Effector memory CD4-positive, alpha-beta T cell (primary cell): ENCODE measurements at places on chromosomes 7 and 10.

GRCh38 chr7:38452681-38453108, 178.5 kb downstream of the AMPH start:
- no peak for DNase-seq

DNA sequence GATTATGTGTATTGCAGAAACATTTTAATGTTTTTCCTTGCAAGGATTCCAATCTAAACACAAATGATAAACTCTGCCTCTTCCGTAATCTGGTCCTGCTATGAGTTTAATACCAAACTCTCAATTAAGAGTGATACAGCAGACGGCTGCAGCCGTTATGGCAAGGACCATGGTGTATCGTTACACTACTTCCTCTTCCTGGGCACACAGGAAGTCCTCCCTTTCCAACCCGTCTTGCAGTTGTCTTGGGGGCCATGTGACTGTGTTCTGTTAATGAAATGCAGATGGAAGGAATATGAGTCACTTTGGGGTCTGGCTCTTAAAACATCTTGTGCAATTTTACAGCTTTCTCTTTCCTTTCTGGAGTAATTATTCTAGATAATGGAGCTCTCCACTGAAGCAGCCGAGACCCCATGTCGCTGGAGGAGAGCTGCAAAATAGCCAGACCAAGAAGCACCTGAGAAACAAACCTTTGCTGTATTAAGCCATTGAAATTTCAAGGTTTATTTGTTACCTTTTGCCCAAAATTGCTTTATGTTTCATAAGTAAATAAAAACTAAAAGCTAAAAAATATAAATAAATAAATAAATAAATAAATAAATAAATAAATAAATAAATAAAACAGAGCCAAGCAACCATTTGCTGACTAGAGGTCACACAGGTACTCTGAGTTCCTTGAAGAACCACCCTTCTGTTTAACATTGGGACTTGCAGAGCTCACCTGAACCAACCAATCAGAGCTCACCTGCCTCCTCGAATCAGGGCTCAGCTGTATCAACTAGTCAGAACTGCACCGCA, 74.7 kb downstream of the FRMPD2 start:
- DNase-seq: no peak

- DNase-seq: no peak
Measured at GRCh38 chr10:102375867-102376266, 19.6 kb upstream of the NFKB2 start.

GRCh38 chr7:102426268-102427018, 6.9 kb upstream of the ORAI2 start:
- peak; percentile 53 for DNase-seq

DNA sequence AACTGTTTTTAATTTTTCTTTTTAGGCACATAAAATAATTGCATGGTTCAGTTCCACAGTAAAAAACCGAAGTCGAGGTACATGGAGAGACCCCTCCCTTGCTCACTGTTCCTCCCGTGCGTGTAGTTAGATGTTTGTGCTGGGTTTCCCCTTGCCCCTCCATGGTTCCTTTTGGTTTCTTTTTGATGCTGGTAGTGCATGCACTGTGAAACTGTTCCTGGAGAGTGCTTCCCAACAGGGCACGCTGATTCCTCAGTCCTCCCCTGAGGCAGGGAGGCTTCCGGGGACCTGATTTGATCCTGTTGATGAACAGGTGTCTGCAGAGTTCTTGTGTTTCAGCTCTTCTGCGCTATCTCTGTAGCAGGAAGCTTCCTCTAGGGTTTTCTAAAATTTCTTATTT, 69.5 kb downstream of the ADCY1 start:
- DNase-seq: no peak

DNA sequence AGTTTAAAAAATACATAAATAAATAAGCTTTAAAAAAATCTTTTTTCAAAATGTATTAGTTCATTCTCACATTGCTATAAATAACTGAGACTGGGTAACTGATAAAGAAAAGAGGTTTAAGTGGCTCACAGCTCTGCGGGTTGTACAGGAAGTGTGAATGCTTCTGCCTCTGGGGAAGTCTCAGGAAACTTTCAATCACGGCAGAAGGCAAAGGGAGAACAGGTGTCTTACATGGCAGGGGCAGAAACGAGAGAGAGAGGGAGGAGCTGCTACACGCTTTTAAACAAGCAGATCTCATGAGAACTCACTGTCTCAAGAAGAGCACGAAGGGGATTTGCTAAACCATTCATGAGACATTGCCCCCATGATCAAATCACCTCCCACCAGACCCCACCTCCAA, 114.6 kb downstream of the DNAJC1 start:
- no peak for DNase-seq

DNA sequence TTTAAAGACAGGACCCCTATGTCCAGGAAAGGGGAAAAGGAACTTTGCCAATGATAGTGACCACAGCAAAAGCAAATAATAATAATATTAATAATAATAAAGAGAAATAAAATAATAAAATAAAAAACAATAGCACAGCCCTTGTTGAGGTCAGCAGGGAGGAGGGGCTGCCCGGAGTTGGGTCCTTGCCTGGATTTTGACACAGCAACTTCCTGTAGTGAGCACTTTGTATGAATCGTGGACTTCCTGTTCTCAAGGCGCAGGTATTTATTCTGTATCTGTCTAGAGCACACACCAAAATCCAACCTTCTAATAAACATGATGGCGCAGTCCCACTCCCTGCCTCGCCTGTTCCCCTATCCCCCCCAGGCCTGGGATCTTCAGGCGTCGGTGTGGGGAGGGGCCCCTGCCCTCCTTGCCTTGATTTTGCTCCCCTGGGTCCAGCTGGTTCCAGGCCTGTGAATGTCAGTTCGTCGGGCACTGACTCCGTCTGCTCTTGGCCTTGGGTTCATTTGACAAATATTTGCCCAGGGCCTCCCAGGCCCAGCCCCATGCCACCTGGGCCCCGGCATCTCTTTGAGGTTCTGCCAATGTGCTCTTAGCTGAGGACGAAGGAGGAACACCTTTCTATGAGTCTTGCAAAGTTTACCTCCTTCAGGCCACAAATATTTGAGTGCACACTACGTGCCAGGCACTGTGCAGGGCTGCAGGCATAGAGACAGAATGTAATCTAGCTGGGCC, 13.9 kb downstream of the TRIM8 start:
- DNase-seq: no peak

DNA sequence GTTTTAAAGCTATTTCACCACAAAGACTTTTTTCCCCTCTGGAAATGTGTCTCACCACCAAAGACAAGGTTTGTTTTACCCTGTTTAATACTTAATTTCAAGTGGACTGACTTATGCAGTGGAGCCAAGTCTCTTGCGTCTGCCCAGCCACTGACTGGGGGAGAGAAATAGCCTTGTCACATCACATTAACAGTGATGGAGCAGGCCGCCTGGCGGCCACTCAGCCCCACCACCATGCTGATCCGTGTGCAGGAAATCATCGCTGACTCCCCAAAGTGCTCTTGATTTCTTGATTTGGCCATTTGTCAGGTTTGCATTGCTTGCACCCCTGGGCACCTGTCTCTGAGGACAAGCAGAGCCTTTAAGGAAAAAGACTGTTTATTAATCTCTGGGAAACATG, 334.1 kb downstream of the GLRX3 start:
- no peak for DNase-seq

DNA sequence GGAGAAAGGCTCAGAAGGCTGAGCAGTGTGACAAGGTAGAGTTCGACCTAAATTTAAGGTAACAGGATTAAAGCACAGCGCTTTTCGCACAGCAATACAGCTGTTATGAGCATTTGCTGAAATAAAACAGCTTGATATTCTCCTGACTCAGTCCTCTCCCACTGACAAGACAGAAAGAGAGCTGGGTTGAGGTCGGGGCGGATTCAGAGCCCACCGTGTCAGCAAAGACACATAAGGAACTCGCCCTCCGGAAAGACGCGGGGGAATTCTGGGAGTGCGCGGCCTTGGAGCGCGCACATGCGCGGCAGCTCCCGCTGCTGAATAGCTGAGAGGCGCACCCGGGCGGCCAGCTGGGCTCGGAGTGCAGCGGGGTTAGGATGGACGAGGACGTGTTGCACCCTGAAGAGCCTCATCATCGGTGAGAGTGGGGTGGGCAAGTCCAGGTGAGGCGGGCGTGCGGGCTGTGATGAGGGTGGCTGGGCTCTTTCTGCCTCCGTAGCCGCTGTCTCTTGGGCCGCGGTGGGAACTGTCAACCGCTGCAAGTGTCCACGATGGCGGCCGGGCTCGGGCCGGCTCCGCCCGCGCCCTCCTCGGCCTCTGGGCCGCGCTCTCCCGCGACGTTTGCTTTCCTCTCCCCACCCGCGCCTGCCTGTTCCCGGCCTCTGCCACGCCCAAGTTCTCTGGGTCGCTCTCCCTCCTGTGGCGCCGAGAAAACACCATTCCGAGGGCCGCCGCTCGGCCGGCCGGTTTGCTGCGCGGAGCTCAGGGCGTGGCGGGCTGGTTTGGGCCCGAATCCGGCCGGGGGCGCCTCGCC, 120.6 kb downstream of the LYZL1 start:
- DNase-seq: no peak

DNA sequence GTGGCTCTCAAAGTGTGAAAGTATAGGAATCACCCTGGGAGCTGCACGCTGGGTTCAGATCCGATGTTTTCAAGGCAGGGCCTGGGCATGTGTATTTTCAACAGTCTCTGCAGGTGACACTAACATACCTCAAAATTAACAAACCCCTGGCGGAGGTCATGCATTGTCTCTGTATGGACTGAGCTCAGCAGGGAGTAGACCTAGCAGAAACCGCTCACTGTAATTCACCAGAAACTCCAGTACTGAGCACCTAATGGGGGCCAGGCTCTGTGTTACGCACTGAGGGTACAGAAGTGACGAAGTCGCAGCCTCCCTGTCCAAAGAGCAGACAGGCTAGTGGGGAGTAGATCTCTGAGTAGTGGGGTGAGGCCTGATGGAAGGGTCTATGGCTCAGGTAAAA, 5.6 kb downstream of the STRA8 start:
- no peak for DNase-seq

DNA sequence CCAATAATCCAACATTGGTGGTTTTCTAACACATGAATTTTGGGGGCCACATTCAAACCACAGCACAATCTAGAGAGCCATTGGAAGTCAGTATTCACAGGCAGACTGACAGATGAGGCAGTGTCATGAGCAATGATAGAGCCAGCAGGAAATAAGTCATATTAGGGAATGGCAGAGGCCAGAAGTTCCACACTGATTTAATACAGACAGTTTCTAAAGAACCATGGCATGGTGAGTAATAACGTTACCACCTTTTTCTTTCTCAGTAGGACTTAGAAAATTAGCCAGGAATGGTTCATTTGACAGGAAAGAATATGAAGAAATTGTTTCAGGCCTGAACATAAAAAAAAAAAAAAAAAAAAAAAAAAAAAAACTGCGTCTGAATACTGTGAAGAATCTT, 210.3 kb downstream of the GPAM start:
- DNase-seq: no peak

DNA sequence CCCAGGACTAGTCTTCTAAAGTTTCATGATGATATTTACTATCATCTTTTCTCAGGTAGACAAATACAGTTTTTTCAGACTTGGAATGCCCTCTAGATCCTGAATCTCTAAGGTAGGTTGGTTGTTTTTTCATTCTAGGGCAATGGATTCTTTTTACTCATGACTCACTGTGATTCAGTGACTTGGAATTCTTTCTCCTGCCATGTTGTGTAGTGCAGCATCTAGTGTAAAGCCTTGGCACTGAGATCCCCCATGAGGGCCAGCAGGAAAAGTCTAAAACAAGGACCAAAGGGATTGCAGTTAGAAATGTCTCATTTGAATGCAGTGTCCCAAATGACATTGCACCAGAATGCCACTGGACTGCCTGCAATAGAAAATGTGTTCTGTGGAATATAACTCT, 430.4 kb downstream of the NEBL start:
- DNase-seq: no peak

GRCh38 chr7:12909483-12909882, 222.1 kb downstream of the ARL4A start:
- no peak for DNase-seq

- no peak for DNase-seq
Measured at GRCh38 chr7:727104-727805, at the start of gene PRKAR1B. Gene PRKAR1B (minus strand): TSS chr7:727281. CDS start chr7:711505, 15,776 bp downstream.

DNA sequence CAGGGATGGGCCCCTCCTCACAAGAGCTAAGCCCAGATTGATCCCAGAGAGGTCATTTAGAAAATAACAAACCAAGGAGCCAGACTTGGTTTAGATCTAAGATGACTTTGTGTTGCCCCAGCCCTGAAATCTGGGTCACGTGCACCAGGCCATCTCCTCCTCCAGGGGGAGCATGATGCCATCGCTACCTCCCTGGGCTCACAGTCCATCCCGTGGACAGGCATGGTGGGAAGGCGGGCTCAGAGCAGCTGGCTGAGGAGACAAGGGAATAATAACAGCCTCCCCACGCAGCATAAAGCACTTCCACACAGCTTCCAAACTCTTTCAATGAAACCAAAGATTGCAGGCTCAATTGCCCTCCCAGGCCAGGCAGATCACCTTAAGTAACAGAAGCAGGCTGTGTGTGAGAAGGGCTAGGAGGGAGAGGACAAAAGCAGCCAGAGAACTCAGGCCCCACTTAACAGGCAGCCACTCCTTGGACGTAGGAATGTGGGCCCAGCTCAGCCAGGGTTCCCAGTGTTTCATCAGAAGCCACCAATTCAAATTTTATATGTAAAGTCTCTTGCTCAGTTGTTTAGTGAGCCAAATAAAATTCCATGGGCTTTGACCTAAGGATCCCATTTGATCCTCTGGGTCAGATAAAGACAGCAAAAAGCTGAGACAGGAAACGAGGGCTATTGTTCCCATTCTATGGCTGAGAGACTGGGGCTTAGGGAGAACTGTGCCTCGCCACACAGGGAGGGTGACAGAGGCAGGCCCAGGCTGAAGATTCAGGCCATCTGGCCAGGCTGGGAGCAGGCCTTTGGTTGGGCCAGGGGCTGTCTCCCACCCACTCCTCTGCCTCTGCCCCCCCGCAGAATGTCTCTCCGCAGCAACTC, 100.2 kb downstream of the COL13A1 start:
- DNase-seq: no peak
